ENCODE measurements at places on chromosomes 16 and 17. TPM values are rescaled to one million over a fixed set of nuclear protein-coding genes. Genes with fewer than 3 reads are reported as not detected.
A peak's percentile ranks its signal among the peaks of the same experiment; 100 is the strongest.

- DNase-seq, result peak; percentile 73
Observed at GRCh38 chr17:67378454-67379250, 1.6 kb downstream of the PITPNC1 start.

GRCh38 chr16:11610580-11610979 is 23.9 kb upstream of the LITAF start:
- DNase-seq, result no peak

- no peak for DNase-seq
Observed at GRCh38 chr17:12877953-12878669, 88.8 kb downstream of the ARHGAP44 start.

DNA sequence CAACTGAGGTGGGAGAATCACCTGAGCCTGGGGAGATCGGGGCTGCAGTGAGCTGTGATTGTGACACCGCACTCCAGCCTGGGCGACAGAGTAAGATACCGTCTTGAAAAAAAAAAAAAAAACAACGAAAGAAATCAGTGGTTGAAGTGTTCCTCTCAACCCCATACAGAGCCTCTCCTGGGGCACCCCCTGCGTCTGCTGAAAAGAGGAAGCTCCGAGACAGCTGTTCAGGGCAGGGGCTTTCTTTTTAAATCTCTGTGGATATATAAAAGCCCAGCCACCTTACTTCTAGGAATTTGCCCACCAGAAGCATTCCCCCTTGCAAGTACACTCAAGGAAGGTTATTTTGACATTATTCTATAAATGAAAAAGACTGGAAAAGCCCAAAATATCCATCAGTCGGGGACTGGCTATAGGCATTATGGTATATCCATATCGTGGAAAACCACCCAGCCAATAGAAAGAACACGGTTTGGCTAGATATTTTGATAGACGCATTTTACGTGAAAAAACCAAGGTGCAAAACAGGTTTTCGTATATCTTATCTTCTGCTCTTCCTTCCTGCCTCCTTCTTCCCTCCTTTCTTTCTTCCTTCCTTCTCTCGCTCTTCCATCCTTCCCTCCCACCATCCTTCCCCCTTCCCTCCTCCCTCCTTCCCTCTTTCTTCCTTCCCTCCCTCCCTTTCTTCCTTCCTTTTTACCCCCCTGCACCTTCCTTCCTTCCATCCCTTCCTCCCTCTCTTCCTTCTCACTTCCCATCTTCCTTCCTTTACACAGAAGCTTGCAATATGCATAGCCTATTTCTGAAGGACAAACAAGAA is 9.2 kb upstream of the CCL22 start:
- DNase-seq, result no peak

DNA sequence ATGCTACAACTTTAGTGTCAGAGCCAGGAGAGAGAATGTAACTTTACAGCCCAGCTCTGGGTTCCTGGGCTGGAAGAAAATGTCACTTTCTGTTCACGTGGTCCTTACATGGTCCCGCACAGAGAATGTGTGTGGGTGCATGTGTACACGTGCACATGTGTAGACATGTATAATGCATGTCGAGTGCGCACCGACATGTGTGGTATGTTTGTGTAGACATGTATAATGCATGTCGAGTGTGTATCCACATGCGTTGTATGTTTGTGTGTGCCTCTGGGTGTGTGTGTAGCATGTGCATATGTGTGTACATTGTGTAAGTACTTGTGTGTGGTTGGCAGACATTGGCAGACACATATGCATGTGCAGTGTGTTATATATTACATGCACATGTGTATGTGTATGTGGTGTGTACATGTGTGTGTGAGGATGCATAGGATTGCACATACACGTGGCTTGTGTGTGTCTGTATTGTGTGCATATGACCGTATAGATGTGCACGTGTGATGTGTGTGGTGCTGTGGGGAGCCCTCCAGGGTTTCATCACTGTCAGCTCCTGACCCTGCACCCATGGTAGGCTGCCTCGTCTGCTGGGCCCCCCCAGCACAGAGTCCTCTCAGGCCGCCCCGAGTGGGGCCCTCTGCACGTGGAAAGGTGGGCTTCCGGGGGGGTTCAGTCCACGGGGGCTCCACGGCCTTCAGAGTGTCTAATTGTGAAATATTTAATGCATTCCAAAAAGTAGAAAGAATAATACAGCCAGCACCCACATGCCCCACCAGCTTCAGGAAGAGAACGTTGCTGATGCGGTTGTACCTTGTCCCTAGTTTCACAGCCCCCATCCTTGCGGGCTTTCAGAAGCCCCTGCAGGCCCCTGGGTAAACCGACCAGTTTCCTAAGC is 214.2 kb upstream of the GSE1 start:
- no peak for DNase-seq

FBXL16 gene
- total RNA-seq, result 0.78 TPM

RGS9 gene
- total RNA-seq, result 8.8 TPM
